Activated CD8-positive, alpha-beta memory T cell treated with anti-CD3 and anti-CD28 coated beads, Interleukin-2, amount 10 ng/mL, durations not matched to agents 7 days and 5 days (primary cell): ENCODE measurements at places on chromosomes 2 and 18. TPM values are rescaled to one million over a fixed set of nuclear protein-coding genes. Genes with fewer than 3 reads are reported as not detected.

GRCh38 chr2:120452131-120452530 lies 106.2 kb downstream of the INHBB start:
- no peak for DNase-seq

GRCh38 chr2:167764772-167765341 lies 482.5 kb downstream of the STK39 start:
- no peak for DNase-seq

DNA sequence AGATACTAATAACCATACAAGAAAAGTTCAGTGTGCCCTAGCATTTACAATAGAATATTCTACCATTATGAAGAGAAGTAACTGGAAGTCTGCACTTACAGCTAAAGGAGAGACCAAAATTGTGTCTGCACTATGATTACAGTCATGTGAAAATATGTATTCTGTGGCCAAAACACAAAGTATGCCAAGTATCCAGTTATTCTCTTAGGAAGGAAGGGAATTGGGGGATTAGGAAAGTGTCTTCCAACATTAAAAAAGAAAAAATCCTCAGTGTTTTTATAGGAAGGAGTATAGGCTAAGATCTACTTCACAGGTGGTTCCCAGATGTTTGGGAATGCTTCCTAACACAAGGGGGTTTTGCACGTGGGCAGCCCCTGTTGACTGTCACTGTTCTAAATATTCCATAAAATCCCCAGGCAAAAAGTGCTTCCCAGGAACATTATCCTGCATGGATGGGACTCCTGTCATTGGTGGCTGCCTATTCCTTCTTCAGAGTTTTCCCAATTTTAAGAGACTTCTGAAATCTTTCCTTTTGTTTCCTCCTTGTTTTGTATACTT lies 180.2 kb upstream of the KLHL29 start:
- DNase-seq = no peak

GRCh38 chr2:14951569-14952285 lies 319.2 kb downstream of the LRATD1 start:
- DNase-seq = no peak

GRCh38 chr2:126600742-126601141 lies 55.2 kb upstream of the GYPC start:
- DNase-seq = no peak

Gene SH2D6
- total RNA-seq = 0.82 TPM

Gene FAP
- total RNA-seq = 0.23 TPM

Gene ST8SIA3
- total RNA-seq = not detected
